ENCODE measurements at places on chromosomes 5 and 9. TPM values are rescaled to one million over a fixed set of nuclear protein-coding genes. Genes with fewer than 3 reads are reported as not detected.

Gene SLC1A3
- 4.6 TPM for total RNA-seq

Gene ENTREP1
- total RNA-seq = 0.64 TPM

Gene MARCOL
- total RNA-seq = not detected

Gene GDNF
- under 0.01 TPM for total RNA-seq

Gene DMRT3
- total RNA-seq = not detected

All from tracheal epithelial cell (primary cell).